Activated CD8-positive, alpha-beta memory T cell treated with anti-CD3 and anti-CD28 coated beads for 4 hours (primary cell): ENCODE measurements at places on chromosomes 1 and 21.
A peak's percentile ranks its signal among the peaks of the same experiment; 100 is the strongest.

DNA sequence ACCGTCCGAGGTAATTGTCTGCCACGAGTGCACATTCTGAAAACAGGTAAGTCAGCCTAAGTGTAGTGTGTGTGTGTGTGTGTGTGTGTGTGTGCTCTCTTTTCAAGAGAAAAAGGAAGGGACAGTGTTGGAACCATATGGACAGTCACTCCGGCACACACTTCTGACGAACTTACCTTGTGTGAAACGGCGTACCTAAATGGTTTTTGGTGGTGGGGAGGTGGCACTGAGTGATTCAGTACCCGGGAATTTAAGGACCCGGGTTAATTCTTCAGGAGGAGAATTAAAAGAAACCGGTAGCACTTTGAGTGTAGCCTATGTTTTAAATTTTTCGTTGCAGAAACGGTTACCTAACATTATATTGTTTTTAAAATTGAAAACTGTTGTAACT, 286 bp downstream of the ODR4 start:
- no peak for DNase-seq

DNA sequence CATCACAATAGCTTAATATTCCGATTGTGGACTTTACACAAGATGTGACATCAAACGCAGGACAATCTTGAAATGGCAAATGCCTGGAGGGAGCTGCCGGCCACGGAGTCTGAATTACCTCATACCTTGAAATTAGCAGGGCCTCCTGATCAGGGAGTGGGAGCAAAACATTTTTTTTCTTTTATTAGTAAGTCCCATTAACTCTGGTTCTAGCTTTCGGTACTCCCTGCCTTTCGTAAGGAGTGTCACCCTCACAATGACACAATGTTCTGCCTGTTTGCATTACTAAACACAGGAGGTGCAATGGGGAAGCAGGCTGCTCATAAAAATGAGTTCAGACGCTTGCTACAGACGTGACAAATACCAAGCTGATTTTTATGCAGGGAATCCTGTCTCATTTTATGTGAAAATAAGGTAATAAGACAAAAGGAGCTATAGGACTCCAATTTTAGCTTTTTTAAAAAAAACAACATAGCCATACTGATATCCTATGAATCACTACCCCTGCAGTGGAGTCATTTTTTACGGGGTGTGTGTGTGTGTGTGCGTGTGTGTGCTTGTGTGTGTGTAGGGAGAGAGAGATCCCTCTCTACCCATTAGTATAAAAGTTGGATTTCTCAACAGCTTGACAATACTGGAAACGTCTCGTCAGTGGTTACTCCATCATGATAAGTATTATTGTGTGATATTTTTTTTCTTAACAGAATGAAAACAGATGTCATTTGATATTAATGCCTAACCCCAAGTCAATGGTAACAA, 205.1 kb upstream of the RUNX1 start:
- DNase-seq, result no peak

GRCh38 chr1:177368255-177368654, 197.5 kb downstream of the BRINP2 start:
- no peak for DNase-seq

DNA sequence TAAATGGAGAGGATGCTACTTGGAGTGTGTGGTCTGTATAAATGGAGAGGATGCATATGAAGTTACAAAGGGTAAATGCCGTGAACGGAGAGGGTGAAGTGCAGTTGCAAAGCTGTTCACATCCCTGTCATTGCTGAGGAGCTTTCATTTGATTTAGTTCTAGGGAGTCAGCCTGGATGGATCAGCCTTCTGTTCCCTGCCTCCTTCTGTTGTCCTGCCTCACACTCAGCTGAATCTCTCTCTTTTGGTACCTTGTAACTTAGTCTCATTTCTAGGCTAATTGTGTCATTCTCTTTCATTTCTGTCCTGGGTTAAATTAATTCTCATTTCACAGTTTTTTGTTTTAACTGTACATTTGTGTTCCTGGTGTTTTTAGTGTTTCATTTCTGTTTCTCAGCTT, 133.2 kb upstream of the COL6A1 start:
- DNase-seq, result no peak

DNA sequence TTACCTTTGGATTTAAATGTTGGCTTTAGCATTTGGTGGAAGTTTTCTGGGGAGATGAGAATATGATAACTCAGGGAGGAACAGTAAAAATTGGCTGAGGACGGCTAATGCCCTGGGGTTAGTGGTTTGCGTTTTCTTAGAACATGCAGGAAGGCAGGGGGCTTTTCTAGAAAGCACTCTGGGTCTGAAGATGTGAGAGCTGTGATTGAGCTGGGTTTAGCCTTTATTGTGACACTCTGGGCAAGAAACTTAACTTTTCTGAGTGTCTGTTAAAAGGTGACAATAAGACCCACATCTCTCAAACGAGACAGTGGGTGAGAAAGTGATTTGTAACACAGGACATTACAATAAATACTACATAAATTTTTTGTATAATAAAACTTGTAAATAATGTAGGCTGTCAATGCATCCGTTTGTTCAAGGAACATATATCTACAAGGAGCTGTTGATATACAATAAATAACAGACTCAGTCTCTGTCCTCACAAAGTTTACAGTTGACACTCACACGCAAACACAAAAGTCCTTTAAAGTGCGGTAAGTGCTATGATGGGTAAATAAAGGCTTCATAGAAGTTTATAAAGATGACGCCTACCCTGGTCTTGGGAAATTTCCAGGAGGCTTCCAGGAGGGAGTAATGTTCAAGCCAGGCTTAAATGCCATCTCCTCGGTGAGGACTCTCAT, 49.5 kb upstream of the MRPS6 start:
- no peak for DNase-seq

DNA sequence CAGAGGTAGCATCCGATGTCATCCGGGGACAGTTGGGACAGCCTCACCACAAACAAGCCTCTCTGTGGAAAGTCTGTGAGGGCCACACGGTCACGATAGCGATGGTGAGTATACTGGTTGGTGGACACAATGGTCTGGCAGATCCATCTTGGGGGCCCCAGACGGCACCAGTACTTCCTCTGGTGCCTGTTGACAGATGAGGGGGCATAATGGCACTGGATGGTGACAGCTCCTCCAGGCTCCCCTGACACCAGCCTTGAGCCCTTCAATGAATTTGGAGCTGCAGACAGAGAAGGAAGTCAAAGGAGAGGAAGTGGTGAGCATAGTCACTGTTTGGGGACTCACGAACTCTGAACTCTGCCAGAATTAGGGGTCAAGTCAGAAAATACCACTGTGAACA, 8.0 kb downstream of the FCAMR start:
- no peak for DNase-seq

- DNase-seq, result no peak
Measured at GRCh38 chr1:941588-942383, 17.3 kb downstream of the NOC2L start.

DNA sequence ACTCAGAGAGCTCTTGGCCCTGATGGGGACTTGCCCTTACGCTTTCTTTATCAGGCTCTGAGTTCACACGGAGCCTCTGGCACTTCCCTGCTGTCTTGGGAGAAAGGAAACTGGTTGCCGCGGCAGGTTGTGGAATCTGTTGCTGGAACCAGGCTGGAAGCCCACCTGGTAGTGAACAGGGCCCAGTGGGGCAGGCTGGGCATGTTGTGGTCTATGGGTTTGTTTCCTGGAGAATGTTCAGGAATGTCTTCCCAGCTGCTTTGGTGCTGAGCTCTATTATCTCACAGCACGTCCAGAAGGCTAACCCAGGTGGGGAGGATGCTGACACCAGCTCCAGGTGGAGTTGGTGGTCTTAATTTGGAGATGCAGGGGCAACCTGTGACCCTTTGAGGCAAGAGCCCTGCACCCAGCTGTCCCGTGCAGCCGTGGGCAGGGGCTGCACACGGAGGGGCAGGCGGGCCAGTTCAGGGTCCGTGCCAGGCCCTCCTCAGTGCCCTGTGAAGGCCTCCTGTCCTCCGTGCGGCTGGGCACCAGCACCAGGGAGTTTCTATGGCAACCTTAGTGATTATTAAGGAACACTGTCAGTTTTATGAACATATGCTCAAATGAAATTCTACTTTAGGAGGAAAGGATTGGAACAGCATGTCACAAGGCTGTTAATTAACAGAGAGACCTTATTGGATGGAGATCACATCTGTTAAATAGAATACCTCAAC, 33.3 kb upstream of the TDRD10 start:
- DNase-seq, result no peak

GRCh38 chr1:38559446-38560165, 300.0 kb downstream of the RRAGC start:
- DNase-seq, result peak; percentile 62

- DNase-seq, result no peak
Measured at GRCh38 chr1:15167386-15167785, 13.8 kb downstream of the TMEM51 start.

GRCh38 chr1:187947359-187947758, 1118.6 kb downstream of the PLA2G4A start:
- no peak for DNase-seq

GRCh38 chr1:228982637-228983036, 247.4 kb downstream of the RHOU start:
- DNase-seq, result no peak

- no peak for DNase-seq
Measured at GRCh38 chr1:47367651-47368050, 34.1 kb downstream of the CMPK1 start.

DNA sequence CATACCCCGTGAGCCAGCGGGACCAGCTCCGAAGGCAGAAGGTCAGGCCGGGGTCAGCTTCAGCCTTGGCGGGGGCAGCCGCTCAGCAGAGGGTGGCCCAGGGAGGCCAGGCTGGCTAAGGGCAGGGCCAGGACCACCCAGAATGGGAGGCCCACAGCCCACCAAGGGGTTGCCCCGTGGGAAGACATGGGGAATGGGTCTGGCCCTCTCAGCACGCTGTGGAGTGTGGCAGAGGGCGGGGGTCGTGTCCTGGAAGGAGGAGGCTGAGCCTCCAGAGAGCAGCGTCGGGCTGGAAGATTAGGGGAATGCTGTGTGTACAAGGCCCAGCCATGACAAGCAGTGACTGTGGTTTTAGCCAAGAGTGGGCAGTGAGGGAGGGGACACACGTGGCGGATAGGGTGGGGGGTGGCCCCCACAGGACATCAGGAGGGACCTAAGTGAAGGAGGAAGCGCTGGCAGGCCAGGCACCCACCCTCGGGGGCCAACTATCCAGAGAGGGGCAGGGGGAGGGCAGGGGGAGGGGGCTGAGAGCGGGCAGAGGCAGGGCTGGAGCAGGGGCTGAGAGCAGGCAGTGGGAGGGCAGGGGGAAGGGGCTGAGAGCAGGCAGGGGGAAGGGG, 43.9 kb upstream of the POFUT2 start:
- no peak for DNase-seq

GRCh38 chr1:193356249-193356648, 169.8 kb upstream of the B3GALT2 start:
- no peak for DNase-seq

DNA sequence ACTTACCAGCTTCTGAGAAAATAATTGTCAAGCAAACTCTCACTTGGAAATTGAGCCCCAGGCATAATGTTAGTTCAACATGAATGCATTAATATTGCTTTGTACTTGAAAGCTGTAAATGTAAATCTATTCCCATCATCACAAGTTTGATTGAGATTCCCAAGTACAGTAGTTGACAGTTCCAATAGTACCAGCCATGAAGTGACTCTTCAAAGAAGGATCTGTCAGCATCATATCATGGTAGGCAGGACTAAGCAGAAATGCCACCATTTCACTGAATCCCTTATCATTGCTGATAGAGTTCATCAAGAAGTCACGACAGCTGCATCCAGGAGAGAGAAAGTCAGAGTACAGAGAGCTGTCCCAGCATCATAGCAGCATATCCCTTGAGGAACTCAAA, 348.7 kb downstream of the OMA1 start:
- DNase-seq, result no peak

GRCh38 chr1:229139331-229140118, 131.4 kb upstream of the RAB4A start:
- no peak for DNase-seq

DNA sequence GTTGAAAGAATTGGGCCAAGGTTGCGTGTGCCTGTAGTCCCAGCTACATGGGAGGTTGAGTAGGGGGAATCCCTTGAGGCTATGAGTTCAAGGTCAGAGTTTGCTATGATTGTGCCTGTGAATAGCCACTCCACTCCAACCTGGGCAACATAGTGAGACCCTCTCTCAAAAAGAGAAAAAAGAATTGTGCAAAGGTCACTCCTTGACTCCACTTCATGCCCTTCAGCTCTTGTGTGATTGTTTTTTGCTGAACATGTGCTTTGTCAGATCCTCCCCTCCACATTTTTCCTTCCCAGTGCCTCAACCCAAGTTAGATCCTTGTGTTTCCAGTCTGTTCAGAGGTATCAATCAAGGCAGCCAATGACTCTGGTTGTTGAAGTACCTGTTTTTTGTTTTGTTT, 8.5 kb downstream of the TXNIP start:
- DNase-seq, result no peak

GRCh38 chr1:169959686-169960085, 66.0 kb upstream of the SCYL3 start:
- DNase-seq, result no peak

DNA sequence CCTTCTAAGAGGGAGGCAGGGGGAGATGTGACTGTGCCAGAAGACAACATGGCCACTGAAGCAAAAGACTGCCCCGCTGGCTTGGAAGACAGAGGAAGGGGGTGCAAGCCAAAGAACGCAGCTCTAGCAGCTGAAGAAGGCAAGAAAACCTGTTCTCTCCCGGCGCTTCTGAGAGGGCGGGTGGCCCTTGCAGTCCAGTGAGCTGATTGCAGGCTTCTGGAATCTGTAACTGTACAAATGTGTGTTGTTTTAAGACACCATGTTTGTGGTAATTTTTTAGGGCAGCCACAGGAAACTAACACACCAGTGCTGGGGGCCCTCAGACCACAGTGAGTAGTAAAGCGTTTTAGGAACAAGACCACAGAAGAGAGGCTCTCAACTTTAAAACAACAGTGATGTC, 47.0 kb downstream of the CD46 start:
- DNase-seq, result no peak

DNA sequence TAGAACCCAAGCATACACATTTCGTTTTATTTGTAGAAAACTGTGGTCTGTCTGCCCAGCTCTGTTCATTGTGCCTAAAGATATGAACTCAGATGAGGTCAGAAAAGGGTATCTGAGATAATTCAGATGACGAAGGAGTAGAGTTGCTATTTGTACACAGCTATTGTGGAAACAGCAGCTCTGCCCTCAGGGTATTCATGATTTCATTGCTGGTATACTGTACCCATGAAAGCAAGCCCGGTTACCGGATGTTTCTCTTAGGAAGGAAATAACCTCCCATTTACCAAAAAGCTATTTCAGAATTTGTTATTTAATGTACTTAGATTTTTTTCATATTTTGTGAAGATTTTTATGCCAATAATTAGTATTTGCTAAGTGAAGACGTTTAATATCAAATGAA, 37.8 kb downstream of the SMAP2 start:
- DNase-seq, result no peak

- DNase-seq, result no peak
Measured at GRCh38 chr21:20527731-20528460, 470.3 kb upstream of the NCAM2 start.
